ENCODE measurements at places on chromosomes 4 and X.

DNA sequence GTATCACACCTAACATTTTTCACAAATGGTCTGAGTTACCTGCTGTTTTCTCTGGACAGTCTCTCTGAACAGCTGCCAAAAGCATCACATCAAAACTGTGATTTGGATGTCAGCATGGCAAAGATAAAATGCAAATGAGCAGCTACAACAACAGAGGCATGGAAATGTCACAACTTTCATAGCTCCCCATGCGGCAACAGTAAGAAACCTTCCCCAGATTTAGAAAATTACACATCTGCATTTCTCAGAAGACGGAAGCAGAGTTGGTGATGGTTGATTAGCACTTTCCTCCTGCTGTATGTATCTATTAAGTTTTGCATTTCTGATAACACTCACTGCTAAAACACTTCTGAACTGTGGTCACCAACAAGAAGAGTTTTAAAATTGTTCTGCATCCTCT is 9.7 kb downstream of the PRKG2 start:
- DNase-seq = no peak

- DNase-seq = no peak
These were observed 198.4 kb upstream of the ACTRT1 start for GRCh38 chrX:128250621-128251020.

GRCh38 chr4:16505267-16505666 is 279.0 kb upstream of the TAPT1 start:
- no peak for DNase-seq

- no peak for DNase-seq
These were observed 20.6 kb upstream of the TEX13A start for GRCh38 chrX:105241056-105241455.

GRCh38 chr4:15233626-15234025 is 194.2 kb upstream of the C1QTNF7 start:
- no peak for DNase-seq

DNA sequence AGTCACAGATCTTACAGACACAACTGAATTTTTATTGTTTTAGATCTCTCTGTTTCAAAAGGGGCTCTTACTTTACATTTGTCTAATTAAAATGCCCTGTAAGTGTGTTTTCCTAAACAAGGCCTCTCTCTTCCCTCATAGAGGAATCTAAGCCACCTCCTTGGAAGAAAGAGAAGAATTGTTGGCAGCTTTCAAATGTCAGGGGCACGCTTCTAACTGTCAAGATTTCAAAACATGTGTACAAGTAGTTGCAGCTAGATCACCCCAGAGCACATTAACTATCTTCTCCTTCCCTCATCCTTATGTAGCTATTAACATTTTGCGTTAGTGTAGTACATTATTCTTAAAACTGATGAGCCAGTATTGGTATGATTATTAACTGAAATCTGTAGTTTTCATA is 266.5 kb upstream of the BOD1L1 start:
- no peak for DNase-seq

DNA sequence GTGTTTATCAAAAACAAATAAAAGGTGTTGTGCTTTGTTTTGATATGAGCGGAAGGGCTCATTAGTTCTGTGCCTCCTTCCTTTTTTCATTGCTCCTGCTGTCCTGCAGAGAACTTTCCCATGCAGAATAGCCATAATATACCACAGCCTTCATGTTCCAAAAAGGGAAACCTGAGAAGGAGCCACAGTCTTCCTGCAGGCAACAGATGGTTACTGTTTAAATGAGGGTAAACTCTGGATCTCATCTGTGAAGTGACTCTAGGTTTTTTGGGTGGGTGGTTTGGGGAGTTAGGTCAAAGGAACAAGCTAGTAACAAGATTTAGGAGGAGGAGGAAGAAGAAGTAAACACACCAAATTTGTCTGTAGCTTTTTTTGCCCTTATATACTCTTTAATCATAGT is 131.8 kb downstream of the BMPR1B start:
- no peak for DNase-seq
